ENCODE measurements at places on chromosomes 4 and X. TPM values are rescaled to one million over a fixed set of nuclear protein-coding genes. Genes with fewer than 3 reads are reported as not detected.

Gene PCDH11X
- total RNA-seq, result not detected

Gene DKK2
- total RNA-seq, result not detected

Gene PCDH10
- total RNA-seq, result not detected

Gene CD40LG
- 1.2 TPM for total RNA-seq

Gene SYNPO2
- 0.24 TPM for total RNA-seq

Gene MYL5
- 28.7 TPM for total RNA-seq

Gene AMTN
- total RNA-seq, result not detected

Gene ADH1A
- total RNA-seq, result not detected

Gene GPM6B
- not detected for total RNA-seq

DNA sequence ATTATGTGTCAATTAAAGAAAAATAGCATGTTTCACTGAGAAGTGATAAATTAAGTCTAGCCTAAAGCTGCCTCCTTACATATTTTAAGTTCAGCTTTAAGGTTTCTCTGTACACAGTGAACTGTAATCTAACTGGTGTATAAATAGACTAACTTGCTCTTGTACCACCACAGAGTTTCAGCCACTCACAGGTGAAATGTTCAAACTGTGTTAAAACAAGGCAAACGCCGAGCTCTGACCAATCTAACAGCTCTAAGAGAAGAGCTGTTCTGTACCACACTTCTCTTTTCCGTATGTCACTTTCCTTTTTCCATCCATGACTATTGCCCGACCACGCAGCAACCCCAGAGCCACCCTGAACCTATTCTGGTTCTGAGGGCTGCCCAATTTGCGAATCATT, 64.5 kb downstream of the DCHS2 start:
- no peak for DNase-seq

DNA sequence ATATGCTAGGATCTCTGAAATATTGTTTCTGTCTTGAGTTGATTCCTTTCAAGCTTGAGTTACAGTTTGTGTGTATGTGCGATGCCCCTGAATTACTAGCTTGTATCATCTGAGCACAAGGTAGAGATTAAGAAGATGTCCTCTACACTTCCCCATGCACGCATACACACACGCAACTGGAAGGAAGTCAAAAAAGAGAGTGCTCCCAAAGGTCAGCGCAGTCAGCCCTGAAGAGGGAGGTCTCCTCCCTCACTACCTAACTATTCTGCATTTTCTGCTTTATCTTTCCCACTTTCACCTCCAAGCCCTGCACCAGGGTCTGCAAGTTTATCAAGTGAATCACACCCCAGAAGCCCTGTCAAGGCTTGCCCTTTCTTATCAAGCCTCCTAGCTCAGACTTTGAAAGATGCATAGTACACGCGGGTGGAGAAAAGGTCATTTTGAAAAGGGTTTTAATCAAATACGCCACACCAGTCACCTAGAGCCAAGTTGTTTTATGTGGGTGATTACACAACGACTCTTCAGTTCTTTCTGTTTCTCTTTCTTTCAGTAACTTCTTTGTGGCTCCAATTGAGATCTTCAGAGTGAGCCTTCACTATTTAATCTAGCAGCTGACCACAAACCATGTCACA, 127.7 kb downstream of the ASB9 start:
- no peak for DNase-seq

DNA sequence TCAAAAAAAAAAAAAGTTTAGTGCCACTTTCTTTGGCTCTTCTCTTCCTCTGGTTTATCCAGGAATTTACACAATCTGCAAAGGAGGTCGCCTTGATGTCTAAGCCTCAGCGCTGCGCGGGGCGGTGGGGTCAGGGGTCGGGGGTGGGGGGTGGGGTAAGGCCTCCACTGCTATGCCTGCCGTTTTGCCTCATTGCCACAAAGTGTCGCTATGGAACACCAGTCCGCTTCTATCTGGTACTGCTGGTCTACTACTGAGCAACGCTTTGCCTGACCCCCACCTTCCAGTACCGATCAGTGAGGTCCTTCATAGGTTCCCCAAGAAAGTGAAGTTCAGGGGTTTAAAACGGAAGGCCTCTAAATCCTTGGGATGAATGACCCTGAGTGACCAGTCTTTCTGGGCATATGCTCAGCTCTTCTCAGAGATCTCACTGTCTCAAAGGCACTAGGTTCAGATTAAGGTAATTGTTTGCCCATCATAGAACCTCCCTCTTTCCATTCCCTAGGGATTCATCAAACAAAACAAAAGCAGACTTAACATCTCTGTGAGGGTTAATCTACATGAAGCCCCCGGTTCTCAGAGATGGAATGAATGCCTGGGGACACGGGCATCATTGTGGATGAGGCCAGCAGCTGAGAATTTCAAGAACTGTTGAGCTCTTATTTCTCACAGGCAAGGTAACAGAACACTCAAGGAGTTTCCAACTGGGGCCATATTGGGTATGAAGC, 16.9 kb upstream of the TSR2 start:
- peak; percentile 4 for DNase-seq

- DNase-seq, result no peak
These were observed 328.4 kb downstream of the PAPSS1 start for GRCh38 chr4:107391630-107392028.

DNA sequence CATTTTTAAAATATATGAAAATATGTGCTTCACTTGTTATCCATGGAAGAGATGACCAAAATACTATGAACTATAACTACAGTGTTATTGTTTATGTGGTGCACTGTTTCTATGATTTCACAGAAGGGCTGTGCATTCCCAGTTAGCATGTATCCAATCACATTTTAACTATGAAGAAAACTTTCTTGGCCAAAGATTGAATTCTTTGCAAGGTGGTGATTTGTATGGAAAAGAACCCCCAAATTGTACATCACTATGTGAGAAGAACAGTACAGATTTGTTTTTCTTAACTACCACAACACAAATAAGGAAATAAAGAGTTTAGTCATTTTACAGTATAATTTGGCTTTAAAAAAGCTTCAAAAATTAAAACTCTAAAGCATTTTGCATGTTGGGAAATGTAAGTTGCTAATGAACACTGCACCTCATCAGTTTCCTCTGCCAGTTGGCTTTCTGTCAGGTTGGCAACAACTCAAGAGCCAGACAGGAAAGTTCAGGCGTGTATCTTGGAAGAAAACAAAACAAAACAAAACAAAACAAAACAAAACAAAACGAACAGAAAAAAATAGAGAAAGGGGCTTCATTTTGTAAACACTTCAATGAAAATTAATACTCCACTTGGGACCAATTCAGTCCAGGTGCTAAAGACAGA, 237.0 kb downstream of the SCFD2 start:
- DNase-seq, result no peak

DNA sequence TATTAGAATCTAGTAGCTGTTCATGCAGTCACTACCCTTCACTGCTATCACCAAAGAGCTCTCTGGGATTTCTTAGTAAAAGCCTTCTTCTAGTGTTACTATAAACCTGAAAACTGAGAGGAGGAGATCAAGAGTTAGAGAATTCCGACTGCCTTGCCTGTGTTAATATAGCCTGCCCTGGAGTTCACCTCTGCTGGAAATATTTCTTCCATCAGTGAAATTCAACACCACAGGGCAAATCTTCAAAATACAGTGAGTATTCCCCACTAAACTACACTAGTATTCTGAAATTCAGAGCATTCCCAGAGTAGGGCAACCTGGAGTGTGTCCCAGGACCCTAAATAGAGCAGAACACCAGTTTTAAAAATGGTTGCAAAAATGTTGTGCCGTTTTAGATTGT, 301.1 kb downstream of the ARHGAP24 start:
- DNase-seq, result no peak

DNA sequence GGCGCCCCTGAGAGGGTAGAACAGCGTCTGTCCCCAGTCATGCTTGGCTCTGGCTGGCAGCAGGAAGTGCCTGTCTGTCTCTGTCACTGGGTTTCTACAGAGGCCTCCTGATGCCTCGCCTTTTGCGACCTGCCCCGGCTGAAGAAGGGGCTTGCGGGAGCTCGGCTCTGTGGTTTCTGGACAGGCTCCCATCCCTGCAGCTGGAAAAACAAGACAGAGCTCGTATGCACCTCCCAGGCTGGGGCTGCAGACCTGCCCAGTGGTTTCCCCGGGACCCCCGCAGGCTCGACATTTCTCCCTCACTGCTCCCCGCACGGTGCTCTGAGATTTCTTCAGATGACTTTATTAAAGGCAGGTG, 57.0 kb upstream of the SORCS2 start:
- no peak for DNase-seq

- DNase-seq, result no peak
These were observed 924 bp upstream of the IRAK1 start for GRCh38 chrX:154020536-154021115.

GRCh38 chr4:182555997-182556418, 312.8 kb downstream of the TENM3 start:
- DNase-seq, result no peak

DNA sequence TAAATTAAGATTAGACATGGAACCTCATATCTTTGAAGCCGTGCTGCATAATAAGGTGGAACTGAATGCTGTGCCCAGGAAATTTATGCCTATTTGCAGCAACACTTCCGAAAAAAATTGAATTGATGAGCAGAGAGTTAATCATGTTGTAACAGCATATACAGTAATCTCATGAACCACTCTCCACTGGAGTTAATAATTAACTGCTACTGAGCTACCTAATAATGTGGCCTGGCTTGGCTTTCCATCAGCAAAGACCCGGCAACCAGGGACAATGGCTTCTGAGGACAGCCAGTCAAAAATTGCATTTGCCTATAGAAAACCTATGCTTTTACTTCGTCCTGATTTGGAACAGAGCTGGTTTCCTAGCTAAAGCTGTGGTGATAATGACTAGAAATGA, 63.8 kb upstream of the GATB start:
- no peak for DNase-seq

DNA sequence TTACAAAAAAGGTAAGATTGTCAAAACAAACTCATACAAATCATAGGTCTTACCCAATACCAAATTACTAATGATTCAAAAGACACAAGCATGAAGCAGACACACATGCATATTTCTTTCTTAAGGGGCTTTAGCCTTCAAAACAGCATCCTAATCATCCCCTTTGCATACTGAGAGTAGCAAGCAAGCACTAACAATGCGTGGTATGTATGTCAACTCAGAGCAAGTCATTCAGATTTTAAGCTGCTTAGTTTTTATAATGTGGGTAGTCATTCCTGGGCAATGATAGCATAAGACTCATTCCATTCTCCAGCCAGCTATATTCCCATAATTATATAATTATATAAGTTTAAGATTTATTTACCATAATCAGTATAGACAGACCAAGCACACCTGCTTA, 219.6 kb downstream of the DKK2 start:
- DNase-seq, result no peak

DNA sequence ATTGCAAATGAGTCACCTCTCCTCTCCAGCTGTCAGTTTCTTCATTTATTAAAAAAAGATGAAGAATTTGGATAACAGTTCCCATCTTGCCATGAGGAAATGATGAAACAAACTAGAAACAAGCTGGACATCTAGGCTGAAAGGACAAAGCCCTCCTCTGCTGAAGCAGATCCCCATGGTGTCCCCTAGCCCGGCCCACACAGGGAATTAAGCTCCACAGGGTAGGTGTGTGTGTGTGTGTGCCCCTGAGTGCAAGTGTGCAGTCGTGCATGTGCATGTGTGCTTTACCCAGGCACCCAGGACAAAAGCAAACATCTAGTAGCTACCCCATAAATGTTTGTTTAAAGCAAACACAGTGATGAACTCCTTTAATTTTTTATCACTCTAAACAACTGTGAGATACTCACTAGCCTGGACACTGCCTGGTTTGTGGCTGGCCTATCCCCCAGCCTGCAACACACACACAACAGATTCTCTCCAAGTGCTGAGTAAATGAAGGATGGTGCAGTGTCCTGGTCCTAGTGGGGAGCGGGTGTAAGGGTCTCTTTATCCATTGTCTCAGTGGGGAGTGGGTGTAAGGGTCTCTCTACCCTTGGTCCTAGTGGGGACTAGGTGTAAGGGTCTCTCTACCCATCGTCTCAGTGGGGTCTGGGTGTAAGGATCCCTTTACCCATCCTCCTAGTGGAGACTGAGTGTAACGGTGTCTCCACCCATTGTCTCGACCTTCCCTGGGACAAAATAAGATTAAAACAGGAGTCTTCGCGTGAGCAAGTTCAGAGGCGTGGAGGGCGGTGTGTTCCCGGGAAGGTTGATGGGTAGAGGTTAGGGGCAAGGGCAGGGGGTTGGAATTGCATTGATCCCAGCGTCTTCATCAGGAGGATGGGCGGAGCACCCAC, 688 bp upstream of the EVC start:
- no peak for DNase-seq

- no peak for DNase-seq
These were observed 118.7 kb downstream of the FAT4 start for GRCh38 chr4:125433453-125433852.

GRCh38 chrX:24012266-24012665, 14.7 kb downstream of the KLHL15 start:
- DNase-seq, result no peak

DNA sequence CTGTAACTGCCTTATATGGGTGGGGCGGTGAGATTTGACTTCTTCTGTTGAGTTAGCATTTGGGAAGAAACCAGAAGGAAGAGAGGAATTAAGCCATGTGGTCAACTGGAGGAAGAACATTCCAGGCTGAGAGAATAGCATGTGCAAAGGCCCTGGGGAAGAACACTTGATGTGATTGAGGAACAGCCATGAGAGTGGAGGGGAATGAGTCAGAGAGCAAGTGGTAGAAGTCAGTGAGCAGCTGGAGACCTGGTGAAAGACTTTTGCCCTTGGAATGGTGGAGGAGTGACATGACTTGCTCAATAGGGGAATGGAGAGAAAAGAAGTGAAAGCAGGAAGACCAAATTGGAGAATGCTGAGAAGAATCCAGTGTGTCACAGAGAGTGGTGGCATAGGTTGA, 327.8 kb upstream of the HAND2 start:
- no peak for DNase-seq

DNA sequence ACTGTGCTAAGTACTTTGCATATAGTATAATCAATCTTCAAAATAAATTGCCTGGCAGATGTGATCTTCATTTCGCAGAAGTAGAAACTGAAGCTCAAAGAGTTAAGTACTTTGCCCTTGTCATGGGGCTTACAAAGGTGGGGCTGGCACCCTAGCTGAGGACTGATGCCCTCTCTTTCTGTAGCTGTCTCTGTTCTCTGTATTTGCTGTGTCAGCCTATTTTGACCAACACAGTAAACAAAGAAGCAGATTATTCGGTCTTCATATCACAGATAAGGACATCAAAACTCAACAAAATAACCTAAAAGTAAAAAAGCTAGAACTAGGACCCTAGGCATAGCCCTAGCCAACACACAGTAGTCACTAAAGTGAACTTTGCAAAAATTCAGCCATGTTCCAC, 570.5 kb upstream of the TENM3 start:
- DNase-seq, result no peak

DNA sequence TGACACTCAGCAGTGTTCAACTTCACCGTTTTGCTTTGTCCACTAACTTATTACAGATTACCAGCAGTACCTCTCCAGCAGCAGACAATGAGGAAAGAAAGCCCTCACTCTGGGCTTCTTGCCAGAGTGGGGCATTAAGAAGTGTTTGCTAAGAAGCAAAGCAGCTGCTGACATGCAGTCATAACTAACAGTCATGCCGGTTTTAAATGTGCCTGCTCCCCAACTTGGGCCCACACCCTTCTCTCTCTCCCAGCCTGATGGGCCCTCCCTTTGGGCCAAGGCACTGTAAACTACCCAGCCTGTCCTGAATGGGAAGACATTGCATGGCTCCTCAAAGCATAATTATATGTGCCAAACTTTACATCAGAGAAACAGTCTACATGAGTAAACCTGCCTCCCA, 54.6 kb upstream of the HHIP start:
- no peak for DNase-seq

GRCh38 chr4:44256414-44256813, 192.2 kb downstream of the KCTD8 start:
- no peak for DNase-seq

Measured in CD8-positive, alpha-beta T cell (primary cell).